ENCODE measurements at places on chromosomes 16 and 17.

- DNase-seq, result no peak
Observed at GRCh38 chr17:3282901-3283300, 15.3 kb downstream of the OR3A1 start.

DNA sequence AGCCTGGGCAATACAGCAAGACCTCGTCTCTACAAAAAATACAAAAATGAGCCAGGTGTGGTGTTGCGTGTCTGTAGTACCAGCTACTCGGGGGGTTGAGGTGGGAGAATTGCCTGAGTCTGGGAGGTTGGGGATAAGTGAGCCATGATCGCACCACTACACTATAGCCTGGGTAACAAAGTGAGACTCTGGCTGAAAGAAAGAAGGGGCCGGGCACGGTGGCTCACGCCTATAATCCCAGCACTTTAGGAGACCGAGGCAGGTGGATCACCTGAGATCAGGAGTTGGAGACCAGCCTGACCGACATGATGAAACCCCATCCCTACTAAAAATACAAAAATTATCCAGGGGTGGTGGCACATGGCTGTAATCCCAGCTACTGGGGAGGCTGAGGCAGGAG, 10.5 kb upstream of the GRB2 start:
- no peak for DNase-seq

DNA sequence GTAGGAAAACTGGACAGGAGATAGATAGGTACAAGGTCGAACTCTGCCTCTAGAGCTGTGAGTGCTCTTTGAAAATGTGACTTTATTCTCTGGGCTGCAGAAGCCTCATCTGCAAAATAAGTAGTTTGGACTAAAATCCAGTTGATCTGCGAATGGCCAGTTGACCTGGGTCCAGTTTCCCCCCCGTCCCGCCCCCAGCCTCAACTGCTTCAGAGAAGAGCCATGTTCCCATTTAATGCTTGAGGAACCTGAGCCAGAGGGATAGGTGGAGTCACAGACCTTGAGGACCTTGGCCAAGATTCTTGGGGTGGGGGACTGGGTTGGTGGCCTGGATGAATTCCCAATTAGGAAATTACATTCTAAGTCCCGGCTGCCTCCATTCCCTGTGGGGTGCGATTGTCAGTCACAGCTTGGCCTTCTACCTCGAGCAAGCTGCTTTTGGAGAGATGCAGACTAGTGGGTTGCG, 14.1 kb downstream of the TBX2 start:
- DNase-seq, result no peak

GRCh38 chr16:28210979-28211588, 681 bp downstream of the XPO6 start:
- peak; percentile 80 for DNase-seq

GRCh38 chr16:81061871-81062608, 15.0 kb downstream of the C16orf46 start:
- DNase-seq, result no peak

- no peak for DNase-seq
Observed at GRCh38 chr17:72950242-72950931, 142.1 kb downstream of the SLC39A11 start.

DNA sequence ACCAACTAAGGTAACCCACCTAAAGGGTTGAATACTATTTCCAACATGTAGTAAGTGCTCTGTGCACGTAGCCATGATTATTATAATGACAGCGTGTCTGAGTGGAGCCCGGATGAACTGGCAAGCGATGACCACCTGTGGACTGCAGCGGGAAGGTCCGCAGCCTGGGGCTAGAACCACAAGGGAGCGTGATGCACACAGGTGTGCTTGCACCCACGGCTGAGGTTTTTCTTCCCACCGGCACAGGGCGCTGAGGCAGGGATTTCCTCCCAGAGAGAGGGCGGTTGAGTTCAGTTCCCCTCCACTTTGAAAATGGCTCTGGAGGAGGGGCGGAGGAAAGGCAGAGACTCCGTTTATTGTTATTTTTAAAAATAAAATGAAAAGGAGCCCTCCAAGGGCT, 221.7 kb upstream of the HSBP1 start:
- no peak for DNase-seq

- no peak for DNase-seq
Observed at GRCh38 chr16:47486856-47487255, 25.7 kb downstream of the PHKB start.

- DNase-seq, result no peak
Observed at GRCh38 chr16:82945420-82946101, 318.8 kb downstream of the CDH13 start.

DNA sequence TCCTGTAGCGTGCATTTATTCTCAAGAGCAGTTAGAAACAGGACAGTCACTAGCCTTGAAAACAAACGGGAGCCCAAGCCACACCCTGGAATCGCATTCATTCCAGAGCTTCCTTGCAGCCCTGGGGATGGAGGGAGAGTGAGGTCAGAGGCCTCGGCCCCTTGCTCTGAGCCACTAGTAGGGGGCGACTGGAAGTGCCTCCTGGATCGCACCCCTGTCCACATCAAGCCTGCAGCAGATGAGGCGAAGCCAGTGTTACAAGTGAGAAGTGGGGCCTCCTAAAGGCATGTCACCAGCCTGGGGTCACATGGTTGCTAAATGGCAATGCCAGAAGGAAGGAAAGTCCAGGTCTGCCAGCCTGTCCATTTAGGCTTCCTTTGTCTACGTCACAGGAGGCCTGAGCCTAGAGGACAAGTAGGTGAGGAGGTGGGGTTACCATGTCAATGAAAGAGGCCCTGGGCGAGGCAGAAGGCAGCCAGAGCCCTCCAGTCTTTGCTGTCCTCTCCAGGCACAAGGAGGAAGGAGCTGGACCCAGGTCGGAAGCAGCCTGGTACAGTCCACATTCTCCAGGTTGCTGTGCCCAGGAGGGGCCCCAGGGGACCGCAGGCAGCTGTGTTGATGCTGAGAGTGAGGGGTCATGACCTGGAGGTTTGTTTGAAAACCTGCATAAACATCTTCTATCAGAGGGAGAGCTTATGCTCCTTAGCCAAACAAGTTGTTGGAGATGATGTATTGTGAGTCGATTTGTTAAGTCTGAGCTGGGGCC, 3.0 kb upstream of the RCVRN start:
- no peak for DNase-seq

DNA sequence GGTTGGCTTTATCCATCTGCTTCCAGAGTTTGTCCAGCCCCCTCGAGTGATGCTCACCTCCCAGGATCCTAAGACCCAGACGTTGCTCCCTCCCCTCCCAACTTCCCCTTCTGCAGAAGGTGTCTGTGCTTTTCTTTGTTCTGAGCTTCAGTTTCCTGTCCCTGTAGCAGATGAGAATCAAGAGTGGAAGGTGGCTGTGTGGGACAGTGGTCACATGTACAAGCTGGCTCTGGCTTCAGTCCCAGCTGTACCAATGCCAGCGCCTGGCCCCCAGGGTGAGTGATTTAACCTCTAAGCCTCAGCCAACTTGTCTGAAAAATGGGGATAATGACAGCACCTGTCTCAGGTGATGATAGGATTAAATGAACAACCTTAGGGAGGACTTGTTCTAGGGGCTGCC, 7.7 kb downstream of the PRR15L start:
- no peak for DNase-seq

DNA sequence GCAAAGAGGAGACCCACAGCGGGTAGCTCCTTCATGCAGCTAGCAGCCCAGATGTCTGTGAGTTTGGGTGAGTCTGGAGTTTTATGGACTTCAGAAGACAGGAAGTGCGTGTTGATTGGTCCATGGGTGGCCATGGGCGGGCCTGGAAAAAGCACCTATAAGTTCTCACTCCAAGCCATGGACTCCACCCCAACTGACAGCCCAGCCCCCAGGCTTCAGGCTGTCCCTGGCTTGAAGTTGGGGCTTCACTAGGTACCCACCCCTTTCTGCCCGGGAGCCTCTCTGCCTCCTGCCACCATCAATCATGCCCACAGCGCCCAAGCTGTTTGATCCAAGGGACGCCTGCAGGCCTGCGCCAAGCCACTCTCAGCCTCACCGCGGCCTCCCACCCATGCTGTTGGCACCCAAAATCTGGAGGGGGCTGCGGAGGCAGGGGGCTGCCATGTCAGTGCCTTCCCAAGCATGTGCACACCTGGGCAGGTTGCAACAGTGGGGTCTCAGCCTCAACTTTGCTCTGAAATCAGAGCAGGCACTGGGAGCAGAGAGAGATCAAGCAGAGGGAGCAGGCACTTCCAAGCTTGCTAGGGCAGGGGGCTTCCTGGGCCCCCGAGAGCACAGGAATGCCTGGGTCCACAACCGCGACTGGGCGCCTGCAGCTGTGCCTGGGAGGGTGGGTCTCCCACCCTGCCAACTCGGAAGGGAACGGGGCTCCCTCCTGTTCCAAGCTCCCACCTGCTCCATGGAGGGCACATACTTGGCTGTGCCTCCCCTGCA, 1503.7 kb downstream of the CDH11 start:
- no peak for DNase-seq

GRCh38 chr16:9251026-9251425, 159.6 kb downstream of the HAPSTR1 start:
- no peak for DNase-seq

GRCh38 chr16:55000595-55000994, 69.9 kb downstream of the IRX5 start:
- DNase-seq, result no peak

DNA sequence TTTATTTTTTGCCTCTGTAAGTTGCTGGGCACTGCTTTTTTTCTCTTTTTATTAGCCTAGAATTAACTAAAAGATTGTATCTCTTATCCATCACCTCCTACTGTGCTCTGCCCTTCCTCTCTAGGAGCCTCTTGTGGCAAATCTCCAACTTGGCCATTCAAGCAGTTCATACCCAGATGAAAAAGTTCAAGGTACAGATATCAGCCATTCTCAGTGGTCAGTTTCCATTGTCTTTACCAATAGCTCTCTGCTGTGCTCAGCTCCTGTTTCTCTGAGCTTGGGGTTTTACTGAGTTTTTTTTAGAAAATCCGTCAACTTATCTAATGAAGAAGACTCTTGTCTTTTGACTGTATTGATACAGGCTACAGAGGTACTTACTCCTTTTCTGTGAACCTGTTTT, 15.6 kb downstream of the MOSMO start:
- DNase-seq, result no peak

GRCh38 chr17:58368860-58369213, 16.8 kb upstream of the SUPT4H1 start:
- no peak for DNase-seq

- peak; percentile 67 for DNase-seq
Observed at GRCh38 chr17:57604771-57605674, 140.1 kb downstream of the CCDC182 start.

GRCh38 chr16:86818671-86819532, 240.6 kb downstream of the FOXL1 start:
- DNase-seq, result no peak

GRCh38 chr17:9199571-9200551, 178.6 kb downstream of the NTN1 start:
- no peak for DNase-seq

DNA sequence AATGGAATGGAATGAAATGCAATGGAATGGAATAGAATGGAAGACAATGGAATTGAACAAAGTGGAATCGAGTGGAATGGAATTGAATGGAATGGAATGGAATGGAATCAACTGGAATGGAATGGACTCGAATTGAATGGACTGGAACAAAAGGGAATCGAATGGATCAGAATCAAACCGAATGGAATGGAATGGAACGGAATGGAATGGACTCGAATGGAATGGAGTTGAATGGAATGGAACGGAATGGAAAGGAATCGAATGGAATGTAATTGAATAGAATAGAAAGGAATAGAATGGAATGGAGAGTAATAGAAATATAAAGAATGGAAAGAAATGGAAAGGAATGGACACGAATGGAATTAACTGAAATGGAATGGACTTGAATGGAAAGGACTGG, 475.2 kb upstream of the WSB1 start:
- DNase-seq, result no peak

- no peak for DNase-seq
Observed at GRCh38 chr17:55426851-55427586, 5.4 kb upstream of the MMD start.

DNA sequence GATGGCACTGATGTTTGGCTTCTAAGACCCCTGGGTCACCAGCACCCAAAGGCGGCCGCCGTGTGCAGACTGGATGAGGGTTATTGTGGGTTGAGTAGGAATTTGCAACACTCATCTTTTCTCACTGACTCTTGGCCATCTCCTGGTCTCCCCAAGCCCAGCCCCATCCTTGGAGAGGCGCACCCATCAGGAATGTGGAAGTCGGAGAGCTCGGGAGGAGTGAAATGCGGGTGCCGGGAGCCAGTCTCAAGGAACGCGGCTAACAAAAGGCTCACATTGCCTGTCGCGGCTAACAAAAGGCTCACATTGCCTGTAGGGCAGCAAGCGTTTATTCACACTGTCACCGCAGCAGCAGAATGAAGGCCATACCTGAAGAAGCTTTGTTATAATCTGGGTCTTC, 248.6 kb downstream of the FOXL1 start:
- no peak for DNase-seq

DNA sequence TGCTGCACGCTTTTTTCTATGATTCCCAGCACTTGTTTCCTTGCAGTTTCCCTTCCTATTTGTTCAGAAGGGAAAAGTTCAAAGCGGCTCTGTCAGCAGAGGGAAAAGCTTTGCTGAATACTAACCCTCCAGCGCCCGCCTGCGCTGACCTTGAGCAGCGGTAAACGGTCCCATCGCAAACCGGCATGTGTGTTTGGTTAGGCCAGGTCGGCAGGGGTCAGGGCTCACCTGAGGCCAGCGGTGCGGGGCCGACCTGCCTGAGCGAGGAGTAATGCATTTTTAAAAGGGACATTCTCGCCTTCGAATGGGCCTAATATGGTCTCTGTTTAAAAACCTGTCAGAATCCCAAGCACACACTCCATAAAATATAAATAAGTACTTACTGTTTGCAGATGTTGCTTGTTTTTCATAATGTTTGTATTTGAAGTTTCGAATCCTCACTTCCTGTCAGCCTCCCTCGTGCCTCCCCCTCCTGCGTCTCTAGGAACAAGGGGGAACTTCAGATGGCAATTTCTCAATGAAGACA, 110.1 kb downstream of the IRX3 start:
- DNase-seq, result no peak
